ENCODE measurements at places on chromosomes 5 and 9.

DNA sequence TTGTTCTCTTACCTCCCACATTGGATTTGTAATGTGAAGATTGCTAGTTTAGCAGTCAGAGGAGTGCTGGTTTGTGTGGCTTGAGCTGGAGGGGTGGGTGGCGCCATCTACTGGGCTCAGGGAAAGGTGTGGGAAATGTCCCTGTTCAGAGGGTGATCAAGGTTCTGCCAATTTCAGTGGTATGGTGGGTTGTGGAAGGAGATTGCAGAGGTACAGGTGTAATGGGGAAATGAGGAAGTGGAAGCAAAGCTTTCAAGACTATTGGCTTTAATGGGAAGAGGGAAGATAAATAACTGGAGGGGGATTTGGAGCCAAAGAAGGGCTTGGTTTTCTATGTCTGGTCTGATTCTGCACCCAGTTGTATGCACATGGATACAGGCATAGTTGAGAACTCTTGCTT, 76.4 kb downstream of the OSMR start:
- DNase-seq, result no peak

DNA sequence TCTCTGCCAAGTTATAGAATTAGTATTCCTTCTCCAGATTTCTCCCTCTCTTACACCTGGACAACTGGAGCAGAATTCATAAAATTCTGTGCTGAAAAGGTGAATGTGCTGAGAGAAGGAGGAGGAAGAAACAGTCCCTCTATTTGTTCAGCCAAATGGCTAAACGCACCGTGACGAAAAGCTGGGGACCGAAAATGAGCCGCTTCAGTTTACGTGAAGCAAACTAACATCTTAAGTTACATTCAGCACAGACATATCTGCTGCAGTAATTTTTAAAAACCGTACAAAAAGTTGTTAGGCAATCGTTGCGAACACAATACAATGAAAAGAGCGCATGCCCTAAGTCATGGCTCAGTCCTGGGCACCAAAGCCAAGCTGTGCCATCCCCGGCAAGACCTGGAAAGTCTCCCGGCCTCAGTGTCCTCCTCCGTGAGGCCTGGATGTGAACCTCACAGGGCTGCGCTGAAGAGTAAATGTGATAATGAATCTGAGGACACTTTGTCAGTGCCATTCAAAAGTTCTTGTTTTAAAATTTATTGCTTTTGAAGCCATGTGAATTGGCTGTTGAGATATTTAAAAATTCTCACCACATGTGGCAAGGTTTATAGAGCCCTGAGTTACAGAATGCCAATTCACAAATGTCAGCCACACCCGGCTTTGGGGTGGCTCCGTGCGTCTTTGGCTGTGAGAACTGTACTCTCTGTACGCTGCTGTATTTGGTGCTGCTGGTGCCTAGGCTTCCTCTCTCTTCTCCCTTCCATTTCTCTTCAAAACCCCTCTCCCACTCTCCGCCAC, 46.3 kb downstream of the FAM240B start:
- DNase-seq, result no peak

DNA sequence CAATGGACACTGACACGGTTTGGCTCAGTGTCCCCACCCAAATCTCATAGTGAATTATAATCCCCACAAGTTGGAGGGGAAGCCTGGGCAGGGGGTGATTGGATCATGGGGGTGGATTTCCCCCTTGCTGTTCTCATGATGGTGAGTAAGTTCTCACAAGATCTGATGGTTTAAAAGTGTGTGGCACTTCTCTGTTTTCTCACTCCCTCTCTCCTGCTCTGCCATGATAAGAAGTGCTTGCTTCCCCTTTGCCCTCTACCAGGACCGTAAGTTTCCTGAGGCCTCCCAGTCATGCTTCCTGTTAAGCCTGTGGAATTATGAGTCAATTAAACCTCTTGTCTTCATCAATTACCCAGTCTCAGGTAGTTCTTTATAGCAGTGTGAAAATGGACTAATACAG, 115.8 kb upstream of the KIF2A start:
- no peak for DNase-seq

- DNase-seq, result no peak
These were observed 38.9 kb upstream of the SLIT3 start for GRCh38 chr5:169339869-169340268.

DNA sequence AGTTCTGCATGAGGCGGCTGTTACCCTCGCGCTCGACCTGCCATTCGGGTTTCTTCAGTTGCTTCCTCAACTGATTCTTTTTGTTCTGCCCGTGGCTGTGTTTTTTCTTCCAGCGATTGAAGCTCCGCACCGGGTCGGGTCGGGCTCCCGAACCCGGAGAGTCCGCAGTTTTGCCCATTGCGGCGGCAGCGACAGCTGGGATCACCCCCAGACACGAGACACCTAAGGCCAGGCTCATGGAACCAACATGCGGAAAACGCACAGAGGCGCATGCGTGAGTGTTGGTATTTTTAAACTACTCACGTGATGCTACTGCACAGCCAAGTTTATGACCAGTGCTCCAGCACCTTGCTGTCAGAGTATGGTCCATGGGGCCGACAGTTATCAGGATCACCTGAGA, 100.0 kb downstream of the SPATA31D1 start:
- no peak for DNase-seq

GRCh38 chr5:3489239-3489843, 106.3 kb upstream of the IRX1 start:
- no peak for DNase-seq

DNA sequence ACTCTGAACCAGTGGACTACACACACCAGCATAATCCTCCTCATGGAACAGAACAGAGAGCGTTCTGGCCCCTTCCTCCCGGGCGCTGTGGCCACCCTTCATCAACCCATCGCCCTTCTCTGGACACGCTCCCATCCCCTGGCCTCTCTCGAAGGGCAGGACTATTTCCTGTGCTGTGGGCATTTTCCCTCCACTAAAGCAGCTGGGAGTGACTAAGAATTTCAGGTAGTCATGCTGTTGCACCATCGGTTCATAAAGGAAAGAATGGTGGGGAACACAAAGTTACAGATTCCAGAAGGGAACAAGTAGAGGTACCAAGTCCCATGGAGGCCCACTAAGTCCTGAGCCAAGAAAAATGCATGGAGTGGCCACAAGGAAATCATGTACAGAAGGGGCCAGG, 68.6 kb downstream of the EPB41L4B start:
- no peak for DNase-seq

DNA sequence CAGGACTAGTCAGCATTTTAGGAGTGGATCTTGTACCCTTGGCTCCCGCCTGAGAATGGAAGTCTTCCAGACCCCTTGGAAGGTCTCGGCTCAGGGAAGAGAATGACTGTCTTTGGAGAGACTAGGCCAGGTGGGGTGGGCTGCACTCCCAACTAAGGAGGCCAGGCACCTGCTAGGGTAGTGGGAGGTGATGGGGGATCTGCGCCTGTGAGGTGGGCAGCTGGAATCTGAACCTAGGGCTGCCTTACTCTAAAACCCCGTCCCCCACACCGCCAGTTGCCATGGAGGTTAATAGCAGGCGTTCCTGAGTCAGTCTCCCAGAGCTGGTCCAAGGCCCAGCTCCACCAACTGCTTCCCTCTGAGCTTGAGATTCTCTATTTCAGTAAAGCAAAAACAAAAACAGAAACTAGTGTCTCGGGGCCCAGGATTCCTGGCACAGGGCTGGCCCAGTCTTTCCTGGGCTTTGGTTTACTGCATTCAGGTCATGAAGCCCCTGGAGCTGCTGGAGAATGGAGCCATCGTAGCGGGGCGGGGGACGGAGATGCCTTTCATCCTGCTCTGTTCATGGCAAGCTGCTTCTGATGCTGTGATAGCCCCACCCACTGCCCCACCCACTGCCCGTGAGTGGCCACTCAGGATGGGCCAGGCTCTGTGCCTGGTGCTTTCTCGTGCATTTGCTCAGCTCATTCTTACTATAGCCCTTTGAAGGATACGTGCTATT, 57.5 kb downstream of the DAB2IP start:
- no peak for DNase-seq

DNA sequence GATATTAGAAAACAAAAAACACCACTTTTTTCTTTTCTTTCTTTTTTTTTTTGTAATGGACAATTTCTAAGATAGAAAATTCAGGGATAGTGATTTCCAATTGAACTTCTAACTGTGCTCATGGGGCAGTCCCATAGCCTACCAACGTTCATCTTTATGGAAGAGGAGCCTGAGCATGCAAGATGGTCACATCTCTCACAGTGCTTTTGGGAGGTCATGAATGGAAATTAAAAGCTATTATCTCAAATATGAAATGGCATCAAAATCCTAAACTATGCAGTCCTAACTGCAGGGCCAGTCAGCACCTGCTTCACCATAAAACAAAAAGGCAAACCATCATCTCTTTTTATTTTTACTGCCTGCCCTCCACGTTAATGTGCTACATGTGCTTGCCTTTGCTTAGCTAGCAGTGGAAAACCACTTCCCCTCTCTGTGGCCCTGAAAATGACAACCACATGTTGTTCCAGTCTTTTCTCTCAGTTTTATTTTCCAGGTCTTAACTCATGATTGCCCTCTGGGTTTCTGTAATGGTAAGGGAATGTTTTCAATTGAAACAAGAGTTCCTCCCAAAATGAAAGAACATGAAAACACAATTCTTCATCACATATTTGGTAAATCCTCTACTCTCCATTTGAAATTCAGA, 16.7 kb downstream of the IFNB1 start:
- no peak for DNase-seq

DNA sequence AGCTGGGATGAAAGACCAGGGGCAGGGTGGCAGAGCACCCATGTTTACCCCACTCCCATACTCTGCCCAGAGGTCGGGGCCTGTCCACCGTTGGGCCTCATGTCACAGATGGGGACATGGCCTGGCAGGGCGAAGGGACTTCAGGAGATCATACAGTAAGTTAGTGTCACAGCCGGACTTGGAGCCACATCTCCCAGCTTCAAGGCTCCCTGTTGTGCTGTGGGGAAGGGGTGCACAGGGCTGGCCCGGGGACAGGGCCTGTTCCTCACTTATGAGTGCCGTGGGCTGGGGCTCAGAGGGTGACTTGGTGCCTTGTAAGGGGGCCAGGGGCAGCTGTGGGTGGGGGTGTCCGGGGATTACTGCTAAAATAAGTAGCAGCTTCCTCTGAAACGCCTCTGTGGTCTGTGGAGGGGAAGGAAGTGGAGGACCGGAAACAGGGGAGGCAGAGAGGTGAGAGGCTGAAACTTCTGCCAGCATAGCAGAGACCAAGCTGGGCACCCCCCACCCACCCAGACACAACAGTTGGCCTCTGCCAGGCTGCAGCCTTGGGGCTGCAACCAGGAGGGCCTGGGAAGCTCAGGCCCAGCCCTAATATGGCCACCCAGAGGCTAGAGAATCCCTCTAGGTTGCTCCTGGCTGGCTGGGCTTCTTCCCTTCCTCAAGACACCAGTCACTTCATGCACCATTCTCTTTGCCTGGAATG, 41.1 kb upstream of the NEK6 start:
- no peak for DNase-seq

GRCh38 chr9:20632705-20633104, 10.4 kb upstream of the MLLT3 start:
- no peak for DNase-seq

DNA sequence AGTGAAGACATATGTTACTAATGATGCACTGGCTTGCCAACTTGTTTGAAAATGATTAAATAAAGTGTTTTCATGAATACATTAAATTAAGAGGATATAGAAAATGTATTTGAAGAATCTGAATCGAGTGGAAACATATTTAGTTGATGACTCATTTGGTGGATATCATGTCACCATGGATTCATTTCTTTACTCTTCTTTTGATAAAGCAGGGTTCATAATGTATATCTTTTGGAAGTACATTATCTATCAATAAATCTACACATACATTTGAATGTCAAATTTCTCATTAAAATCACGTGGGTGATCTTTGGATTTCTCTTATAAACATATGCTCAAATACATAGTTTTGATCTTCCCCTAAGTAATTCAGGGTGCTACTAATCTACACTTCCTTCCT, 1148.1 kb upstream of the ACO1 start:
- no peak for DNase-seq

- DNase-seq, result no peak
These were observed 51.0 kb upstream of the IFNK start for GRCh38 chr9:27473111-27473529.

GRCh38 chr5:1155191-1156032, 43.5 kb upstream of the SLC12A7 start:
- no peak for DNase-seq

GRCh38 chr5:127184851-127185250, 105.7 kb upstream of the MEGF10 start:
- no peak for DNase-seq

- DNase-seq, result no peak
These were observed 17.3 kb upstream of the ZBTB34 start for GRCh38 chr9:126842977-126843799.

Data from T-helper 22 cell (primary cell).